ENCODE measurements at places on chromosomes 2 and 18. TPM values are rescaled to one million over a fixed set of nuclear protein-coding genes. Genes with fewer than 3 reads are reported as not detected.

Gene C2orf66
- 0.35 TPM for total RNA-seq

Gene STK16
- 26.7 TPM for total RNA-seq

Gene PIAS2
- 30.8 TPM for total RNA-seq

Gene LYG2
- total RNA-seq = not detected

Gene GCFC2
- total RNA-seq = 25.6 TPM

GRCh38 chr2:102140377-102140776, 2.2 kb upstream of the IL1R1 start:
- H3K27ac ChIP-seq = no peak overlapping the region
- peaks cover 18% of the 10 kb centered on the region for H3K4me1 ChIP-seq
- no peaks in the 10 kb centered on the region for H3K27me3 ChIP-seq
- H3K36me3 ChIP-seq = peaks cover 10% of the 10 kb centered on the region
- DNase-seq = no peak

DNA sequence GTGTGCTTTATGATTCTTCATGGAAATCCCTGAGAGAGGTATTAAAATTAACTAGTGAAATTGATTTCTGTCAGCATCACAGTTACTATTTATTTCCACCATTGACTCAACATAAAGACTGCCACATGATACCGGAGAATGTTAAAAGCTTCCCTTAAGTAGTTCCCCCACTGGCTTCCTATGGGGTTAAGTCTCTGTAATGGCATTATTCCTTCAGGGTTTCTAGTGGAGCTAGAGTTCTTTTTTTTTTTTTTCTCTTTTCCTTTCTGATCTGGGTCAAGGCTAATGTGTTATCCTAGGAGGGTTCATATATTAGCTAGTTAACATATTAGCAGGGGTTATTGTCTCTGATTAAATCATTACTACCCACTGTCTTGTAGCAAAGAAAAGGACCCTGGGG, 1919.1 kb upstream of the PIK3C3 start:
- no peak overlapping the region for H3K27ac ChIP-seq
- H3K4me1 ChIP-seq = peaks cover 16% of the 10 kb centered on the region
- H3K27me3 ChIP-seq = no peaks in the 10 kb centered on the region
- H3K36me3 ChIP-seq = no peaks in the 10 kb centered on the region
- H3K4me3 ChIP-seq = no peak overlapping the region

DNA sequence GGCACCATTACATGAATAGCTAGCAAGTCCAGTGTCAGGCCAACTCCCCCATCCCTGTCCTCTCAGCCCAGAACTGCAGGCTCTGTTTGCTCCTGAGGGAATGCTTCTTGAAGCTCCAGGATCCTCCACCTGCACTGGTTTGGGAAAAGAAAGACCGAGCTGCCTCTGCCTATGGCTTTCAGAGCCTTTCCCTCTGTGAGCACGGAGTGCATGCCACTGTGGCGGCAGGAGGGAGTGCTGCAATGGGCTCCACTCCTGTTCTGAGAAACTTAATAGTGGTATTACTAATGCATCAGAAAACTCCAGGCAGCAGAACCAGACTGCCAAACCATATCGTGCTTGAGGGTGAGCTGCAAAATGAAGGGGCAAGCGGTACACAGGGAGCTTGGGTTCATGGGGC, 271.8 kb downstream of the SRBD1 start:
- peaks cover 51% of the 10 kb centered on the region for H3K27me3 ChIP-seq
- H3K4me3 ChIP-seq = no peak overlapping the region
- no peaks in the 10 kb centered on the region for H3K4me1 ChIP-seq
- H3K36me3 ChIP-seq = no peaks in the 10 kb centered on the region
